ENCODE measurements at places on chromosomes 7 and 10.

- no peak for DNase-seq
Observed at GRCh38 chr10:23479798-23480473, 41.1 kb downstream of the OTUD1 start.

DNA sequence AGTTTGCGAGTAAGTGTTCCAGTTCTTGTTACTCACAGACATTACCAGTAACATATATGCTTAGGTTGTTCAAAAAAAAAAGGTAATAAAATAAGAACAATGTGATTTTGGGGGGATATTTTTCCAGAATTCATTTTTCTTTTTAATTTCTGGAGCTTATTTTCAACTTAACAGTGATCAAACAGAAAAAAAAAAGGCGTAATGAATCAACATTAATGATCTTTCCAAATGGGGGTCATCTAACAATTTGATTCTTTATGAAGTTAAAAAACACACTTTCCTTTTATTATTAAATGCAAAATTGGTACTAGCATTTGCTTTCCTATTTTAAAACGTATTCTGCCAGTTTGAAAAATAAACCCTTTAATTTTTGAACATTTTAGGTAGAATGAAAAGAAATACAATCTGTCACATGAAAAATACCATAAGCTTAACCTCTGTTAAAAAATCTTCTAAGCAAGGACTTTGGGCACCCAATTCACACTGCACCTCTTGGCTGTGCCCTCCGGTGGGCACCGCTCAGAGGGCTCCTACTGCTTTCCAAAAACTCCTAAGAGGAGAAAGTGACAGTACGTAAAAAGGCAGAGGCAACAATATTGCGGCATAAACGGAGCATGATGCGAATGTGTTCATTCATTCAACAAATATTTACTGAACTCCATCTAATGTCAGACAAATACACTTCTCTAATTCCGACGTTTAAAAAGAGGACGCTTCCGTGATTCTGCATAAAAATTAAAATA, 32.6 kb downstream of the CNPY1 start:
- no peak for DNase-seq

DNA sequence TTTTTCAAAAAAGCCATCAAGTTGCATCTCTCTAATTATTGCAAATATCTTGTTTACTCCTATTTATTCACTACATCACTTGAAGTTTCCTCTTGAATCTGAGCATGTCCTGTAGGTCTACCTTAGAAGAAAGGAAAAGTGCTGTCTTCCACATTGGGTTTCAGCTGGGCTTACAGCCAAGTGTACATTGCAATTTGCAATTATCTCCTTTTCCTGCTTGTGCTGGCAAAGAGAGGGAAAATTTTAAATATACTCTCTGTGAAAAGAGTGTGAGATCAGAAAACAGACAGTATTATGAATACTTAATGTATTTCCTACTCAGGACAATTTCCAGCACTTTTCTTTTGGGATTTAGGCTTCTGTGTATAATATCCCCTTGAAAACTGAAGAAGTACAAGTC, 839.7 kb downstream of the CNTNAP2 start:
- no peak for DNase-seq

DNA sequence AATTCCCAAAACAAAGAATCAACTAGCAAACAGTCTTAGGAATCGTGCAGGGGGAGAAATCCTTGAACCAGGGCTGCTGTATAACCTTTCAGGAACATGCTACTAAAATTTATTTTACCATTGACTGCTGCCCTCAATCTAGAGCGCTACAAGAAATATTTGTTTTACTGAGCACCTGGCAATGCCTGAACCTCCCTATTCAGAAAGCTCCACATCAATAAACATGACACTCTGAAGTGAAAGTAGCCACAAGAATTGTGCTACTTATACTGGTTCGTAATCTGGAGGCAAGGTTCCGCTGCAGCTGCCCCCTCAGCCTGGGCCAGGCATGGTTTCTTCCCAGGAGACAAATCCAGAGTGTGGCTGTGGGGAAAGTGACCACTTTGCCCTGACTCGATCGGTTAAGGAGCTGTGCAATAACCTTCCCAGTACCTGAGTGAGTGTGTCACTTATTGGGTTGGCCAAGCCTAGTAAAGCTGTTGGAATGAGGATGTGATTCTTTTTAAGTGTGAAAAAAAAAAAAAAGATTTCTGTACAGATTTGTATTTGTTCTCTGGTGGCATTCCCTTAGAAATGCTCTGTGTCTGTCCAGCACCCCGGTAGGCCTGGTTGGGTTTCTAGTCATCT, 7.7 kb downstream of the VWA2 start:
- DNase-seq: no peak

DNA sequence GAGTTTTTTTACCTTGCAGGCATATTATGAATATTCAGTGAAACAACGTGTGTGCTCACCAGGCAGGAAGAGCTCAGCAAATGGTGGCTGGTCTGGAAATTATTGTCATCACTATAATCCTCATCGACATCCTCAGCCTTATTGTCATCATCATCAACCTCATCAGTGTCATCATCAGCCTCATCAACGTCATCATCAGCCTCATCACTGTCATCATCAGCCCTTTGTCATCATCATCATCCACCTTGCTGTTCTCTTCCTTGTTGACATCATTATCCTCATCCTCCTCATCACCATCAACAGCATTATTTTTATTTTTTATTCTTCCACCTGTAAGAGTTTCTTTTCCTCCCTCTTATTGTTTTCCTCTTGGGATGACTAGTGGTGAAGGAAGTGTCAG, 142.3 kb upstream of the GPR26 start:
- DNase-seq: no peak

- DNase-seq: no peak
Observed at GRCh38 chr10:113739031-113739430, 12.5 kb upstream of the PLEKHS1 start.

DNA sequence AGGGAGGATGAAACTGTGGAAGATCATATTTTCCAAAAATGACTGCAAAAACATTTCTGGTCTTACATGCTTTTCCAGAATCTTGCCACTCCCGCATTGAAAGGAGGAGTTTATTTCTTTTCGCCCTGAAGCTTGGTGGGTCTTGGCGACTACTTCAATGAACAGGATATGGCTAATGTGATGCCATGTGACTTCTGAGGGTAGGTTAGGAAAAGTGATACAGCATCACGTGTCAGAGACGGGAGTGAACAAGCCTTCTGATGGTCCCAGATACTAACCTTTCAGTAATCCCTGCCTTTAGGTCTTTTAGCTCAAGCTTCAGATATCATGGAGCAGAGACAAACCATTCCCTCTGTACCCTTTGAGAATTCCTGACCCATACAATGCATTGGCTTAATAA, 192.2 kb upstream of the HPS1 start:
- no peak for DNase-seq

- DNase-seq: no peak
Observed at GRCh38 chr7:110720626-110721025, 370.3 kb upstream of the LRRN3 start.

GRCh38 chr7:107236862-107237261, 68.1 kb downstream of the HBP1 start:
- DNase-seq: no peak

- DNase-seq: no peak
Observed at GRCh38 chr10:22489467-22489866, 144.2 kb downstream of the SPAG6 start.

DNA sequence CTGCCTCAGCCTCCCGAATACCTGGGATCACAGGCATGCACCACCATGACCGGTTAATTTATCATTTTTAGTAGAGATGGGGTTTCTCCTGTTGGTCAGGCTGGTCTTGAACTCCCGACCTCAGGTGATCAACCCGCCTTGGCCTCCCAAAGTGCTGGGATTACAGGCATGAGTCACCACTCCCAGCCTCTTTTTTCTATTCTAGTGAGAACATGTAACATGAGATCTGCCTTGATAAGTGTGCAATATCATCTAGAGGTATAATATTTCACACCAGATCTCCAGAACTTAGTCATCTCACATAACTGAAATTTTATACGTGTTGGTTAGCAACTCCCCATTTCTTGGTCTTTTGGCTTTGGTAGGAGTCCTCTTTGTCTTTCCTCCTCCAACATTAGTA, 656.9 kb downstream of the CNTNAP2 start:
- no peak for DNase-seq

- no peak for DNase-seq
Observed at GRCh38 chr7:90982228-90982627, 282.0 kb upstream of the FZD1 start.

- DNase-seq: peak; percentile 23
Observed at GRCh38 chr7:28389504-28390395, 22.6 kb upstream of the CREB5 start.

GRCh38 chr10:35643151-35644049, 1.3 kb upstream of the FZD8 start:
- peak; percentile 6 for DNase-seq

DNA sequence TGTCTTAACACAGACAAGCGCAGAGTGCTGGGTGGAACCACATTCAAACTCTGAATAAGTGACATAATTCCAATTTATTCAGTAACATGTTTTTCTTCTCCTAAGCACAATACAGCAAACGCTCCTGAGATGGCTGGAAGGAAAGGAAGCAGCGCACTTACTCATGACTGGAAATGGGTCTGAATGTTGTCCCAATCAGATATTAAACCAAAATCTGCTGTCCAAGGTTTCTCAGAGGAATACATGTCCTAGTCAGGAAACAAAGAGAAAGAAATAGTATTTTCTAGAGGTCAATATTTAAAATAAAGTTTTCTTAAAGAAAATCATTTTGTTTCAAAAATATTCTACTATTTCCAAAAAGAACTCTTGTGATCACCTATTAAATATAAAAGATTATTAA, 14.0 kb downstream of the USP6NL start:
- no peak for DNase-seq

DNA sequence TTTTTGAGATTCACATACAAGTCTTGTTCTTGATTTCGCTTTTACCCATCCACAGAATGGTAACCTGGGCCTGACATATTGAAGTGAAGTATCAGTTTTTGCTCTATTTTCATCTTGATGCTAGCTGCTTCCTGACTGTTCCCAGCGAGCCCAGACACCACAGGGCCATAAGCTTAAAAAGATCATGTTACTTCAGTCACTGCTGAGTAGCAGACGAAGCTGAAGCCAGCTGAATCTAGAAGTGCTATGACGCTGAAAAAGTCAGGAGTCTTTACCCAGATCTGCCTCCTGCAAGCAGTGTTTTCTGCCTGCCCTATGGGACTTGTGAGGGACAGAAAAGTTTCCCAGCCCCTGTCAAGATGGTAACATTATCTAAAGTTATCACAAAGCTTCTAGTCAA, 2.7 kb upstream of the PRXL2A start:
- no peak for DNase-seq

DNA sequence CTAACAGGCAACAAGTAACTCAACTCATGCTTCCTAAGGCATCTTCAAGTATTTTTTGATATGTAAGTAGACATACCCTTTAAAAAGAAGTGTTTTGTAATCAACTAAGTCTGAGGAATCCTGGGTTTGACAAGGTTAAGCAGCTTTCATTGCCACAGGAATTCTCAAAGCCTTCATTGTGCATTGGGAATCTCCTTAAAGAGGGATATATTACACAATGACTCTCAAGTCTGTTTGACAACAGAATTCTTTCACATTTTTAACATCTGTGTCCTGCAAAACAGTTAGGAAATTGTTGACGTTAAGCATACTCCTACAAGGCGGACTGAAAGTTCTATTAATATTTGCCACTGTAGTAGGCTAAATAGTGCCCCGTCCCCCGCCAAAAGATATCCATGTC, 71.4 kb downstream of the SGMS1 start:
- DNase-seq: no peak

GRCh38 chr7:127718340-127718679, 66.3 kb downstream of the SND1 start:
- DNase-seq: no peak

GRCh38 chr10:4057725-4058513, 272.9 kb upstream of the KLF6 start:
- DNase-seq: no peak

GRCh38 chr7:99173787-99174186, 29.9 kb upstream of the SMURF1 start:
- DNase-seq: no peak

GRCh38 chr7:37320140-37320847, 128.4 kb downstream of the ELMO1 start:
- DNase-seq: no peak

DNA sequence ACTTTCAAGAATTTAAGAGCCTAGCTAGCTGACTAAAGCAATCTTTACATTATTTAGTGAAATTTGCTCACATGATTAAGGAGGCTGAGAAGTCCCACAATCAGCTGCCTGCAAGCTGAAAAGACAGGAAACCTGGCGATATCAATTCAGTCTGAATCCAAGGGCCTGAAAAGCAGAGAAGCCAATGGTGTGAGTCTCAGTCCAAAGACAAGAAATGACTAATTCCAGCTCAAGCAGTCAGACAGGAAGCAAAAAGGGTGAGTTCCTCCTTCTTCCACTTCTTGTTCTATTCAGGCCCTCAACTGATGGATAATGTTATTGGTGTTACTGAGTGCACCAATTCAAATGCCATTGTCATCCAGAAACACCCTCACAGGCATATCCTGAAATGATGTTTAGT, 1231.6 kb upstream of the CELF2 start:
- DNase-seq: no peak

DNA sequence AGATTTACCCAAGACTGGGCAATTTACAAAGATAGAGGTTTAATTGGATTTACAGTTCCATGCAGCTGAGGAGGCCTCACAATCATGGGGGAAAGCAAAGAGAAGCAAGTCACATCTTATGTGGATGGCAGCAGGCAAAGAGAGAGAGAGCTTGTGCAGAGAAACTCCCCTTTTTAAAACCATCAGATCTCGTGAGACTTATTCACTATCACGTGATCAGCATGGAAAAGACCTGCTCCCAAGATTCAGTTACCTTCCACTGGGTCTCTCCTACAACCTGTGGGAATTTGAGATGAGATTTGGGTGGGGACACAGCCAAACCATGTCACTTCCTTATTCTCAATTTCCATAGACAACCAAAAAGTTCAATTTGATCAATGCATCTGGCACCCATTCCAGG, 24.9 kb upstream of the NOBOX start:
- no peak for DNase-seq

DNA sequence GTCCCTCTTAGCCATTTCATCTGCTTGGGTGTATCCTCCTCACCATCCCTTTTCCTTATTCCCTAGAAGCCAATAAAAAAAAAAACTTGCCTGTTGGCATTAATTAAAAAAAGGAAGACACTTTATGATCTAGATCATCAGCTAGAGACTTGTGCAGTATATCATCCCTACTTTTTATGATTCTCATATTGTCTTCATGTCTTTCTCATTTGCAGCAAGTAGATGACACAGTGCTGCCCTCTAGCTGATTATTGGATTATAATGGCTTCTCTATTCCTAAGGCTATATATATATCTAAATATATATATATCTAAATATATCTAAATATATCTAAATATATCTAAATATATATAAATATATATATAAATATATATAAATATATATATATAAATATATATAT, 272.4 kb upstream of the LRGUK start:
- DNase-seq: no peak

GRCh38 chr10:80204677-80205476, 460 bp downstream of the ANXA11 start:
- peak; percentile 44 for DNase-seq

- DNase-seq: no peak
Observed at GRCh38 chr7:79341902-79342301, 111.6 kb downstream of the MAGI2 start.

- DNase-seq: peak; percentile 76
Observed at GRCh38 chr10:43407148-43407575, 1.8 kb downstream of the HNRNPF start.

- no peak for DNase-seq
Observed at GRCh38 chr10:105952153-105952552, 1212.4 kb downstream of the SORCS1 start.

- DNase-seq: no peak
Observed at GRCh38 chr7:85821926-85822325, 635.1 kb upstream of the SEMA3D start.
